Progenitor cell of endocrine pancreas (in vitro differentiated cells): ENCODE measurements at places on chromosomes 12 and 14.

DNA sequence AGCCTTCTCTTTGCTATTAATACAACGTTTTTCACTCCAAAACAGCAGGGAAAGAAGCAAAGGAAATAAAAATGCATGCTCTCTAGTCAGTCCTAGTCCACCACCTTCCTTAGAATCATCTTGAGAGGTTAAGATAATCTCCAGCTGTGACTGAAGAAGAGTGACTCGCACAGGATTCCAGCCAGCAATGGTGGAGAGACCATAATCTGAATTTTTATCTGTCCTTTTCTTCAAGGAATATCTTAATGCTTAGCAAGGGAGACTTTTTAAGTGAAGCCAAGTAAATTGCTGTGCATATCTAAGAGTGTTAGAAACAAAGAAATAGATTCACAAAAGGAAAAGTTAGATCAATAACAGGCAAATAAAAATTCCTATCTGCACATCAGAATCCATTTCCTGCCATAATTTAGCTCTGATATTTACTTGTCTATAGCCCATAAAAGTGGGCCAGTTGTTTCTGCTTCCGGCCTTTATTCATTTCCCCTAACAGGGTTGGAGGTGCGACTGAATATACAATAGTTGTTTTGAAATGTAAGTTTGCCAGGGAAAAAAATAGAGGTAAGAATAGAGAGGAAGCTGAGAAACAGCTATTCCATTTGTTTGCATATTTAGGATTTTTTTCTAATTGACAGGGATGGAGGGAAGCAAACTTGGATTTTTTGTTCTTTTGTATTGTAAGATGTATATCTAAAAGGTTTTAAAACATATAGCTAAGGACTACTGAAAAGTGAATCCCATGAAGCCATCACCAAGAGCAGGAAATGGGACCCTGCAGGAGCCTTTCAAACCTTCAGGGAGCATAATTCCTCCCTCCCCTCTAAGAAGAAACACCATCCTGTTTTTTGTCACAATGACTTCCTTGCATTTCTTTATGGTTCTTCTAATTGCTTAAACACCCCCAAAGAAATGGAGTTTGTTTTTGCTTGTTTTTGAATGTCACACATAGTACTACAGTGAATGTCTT is 154.0 kb downstream of the ITPR2 start:
- H3K36me3 ChIP-seq = peaks cover 14% of the 10 kb centered on the region
- H3K4me1 ChIP-seq = peaks cover 6% of the 10 kb centered on the region
- H3K27me3 ChIP-seq = no peaks in the 10 kb centered on the region
- no peak overlapping the region for H3K4me3 ChIP-seq
- DNase-seq = no peak
- no peak overlapping the region for H3K27ac ChIP-seq

GRCh38 chr12:55057481-55057880 is 37.7 kb downstream of the NEUROD4 start:
- no peak overlapping the region for H3K27ac ChIP-seq
- H3K4me3 ChIP-seq = no peak overlapping the region
- no peaks in the 10 kb centered on the region for H3K36me3 ChIP-seq
- no peak for DNase-seq

DNA sequence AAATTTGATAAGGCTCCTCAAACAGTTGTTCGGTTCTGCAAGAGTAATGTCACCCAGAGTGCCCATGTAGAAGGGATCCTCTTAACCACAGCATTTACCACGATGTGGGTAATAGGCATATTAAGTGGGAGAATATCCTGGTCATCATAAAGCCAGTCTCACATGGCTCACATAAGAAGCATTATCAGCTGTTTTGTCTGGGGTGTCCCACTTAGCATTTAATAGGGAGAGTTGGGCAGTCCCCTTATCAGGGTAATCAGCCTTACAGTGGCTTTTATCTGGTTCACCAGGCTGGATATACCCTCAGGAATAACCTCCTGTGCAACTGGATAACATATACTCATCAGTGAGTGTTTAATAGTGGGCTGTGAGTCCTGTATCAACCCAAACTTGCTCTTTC is 12.9 kb upstream of the TMEM263 start:
- H3K36me3 ChIP-seq = no peaks in the 10 kb centered on the region
- DNase-seq = no peak
- H3K4me1 ChIP-seq = no peaks in the 10 kb centered on the region
- H3K27ac ChIP-seq = no peak overlapping the region
- H3K27me3 ChIP-seq = peaks cover 2% of the 10 kb centered on the region

DNA sequence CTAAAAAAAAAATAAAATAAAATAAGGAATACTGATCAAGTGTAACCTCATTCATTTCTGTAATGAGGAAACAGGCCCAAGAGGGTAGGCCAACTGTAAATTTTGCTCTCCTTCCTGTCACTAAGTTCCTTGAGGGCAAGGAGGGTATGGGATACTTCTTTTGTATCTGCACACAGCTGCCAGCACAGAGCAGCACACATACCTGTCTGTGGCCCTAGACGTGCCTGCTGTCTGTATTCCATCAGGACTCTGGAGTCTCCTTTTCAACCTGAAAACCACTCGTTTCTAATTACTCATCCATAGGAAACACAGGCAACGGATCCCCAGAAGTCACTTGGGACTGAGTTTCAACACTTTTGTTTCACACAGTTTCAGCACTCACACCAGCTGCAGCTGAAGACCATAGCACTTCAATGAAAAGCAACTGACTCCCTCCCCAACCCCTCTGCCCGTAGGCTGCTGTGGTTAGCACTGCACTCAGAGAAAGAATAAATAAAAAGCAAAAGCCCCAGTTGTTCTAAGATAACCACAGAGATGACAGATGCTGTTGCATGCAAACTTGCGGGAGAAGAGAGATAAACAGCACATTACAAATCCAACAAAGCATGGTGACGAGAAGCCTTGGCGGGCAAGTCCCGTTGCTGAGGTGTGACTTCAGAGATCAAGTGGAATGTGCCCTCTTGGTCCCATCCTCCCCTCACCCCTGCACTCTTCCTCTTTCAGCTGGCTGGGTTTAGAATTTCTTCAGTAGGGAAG is 24.9 kb downstream of the CRACR2A start:
- H3K27me3 ChIP-seq = peaks cover 10% of the 10 kb centered on the region
- H3K36me3 ChIP-seq = no peaks in the 10 kb centered on the region
- no peak for DNase-seq
- H3K27ac ChIP-seq = no peak overlapping the region
- no peak overlapping the region for H3K4me3 ChIP-seq
- no peaks in the 10 kb centered on the region for H3K4me1 ChIP-seq

DNA sequence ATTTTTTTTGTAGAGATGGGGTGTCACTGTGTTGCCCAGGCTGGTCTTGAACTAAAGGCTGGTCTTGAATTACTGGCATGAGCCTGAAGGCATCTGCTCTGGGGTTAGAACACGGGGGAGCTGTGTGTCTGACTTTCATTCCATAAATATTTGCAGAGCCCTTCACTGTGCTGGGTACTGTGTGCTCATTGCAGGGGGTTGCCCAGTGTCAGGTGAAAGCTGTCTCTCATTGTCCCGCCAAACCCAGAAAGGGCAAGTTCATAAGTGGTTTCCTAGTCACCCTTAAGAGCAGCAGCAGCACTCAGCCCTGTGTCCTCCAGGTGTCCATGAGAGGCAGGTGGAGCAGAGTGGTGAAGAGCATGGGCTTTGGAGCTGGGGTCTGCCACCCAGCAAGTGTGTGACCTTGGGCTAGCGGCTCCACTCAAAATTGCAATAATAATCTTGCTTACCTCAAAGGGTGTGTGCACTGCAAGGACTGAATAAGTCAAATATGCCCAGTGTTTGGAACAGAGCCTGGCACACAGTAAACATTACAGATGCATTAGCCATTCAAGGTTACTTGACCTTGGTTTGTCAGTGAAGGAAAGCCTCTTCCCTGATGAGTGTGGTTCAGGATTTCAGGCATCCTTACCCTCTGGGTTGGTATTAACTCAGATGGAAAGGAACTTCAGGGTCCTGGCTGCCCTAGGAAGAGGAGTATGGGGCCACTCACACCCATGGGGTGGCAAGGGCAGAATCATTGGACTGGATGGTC is 4.4 kb upstream of the SMIM41 start:
- DNase-seq = no peak
- H3K27me3 ChIP-seq = no peaks in the 10 kb centered on the region
- no peak overlapping the region for H3K4me3 ChIP-seq

- no peak overlapping the region for H3K4me3 ChIP-seq
- H3K36me3 ChIP-seq = no peaks in the 10 kb centered on the region
- H3K27ac ChIP-seq = no peak overlapping the region
- H3K27me3 ChIP-seq = peaks cover 29% of the 10 kb centered on the region
- no peaks in the 10 kb centered on the region for H3K4me1 ChIP-seq
Measured at GRCh38 chr14:72701605-72702004, 192.3 kb downstream of the DPF3 start.
